ENCODE measurements at places on chromosomes 5 and 9.

DNA sequence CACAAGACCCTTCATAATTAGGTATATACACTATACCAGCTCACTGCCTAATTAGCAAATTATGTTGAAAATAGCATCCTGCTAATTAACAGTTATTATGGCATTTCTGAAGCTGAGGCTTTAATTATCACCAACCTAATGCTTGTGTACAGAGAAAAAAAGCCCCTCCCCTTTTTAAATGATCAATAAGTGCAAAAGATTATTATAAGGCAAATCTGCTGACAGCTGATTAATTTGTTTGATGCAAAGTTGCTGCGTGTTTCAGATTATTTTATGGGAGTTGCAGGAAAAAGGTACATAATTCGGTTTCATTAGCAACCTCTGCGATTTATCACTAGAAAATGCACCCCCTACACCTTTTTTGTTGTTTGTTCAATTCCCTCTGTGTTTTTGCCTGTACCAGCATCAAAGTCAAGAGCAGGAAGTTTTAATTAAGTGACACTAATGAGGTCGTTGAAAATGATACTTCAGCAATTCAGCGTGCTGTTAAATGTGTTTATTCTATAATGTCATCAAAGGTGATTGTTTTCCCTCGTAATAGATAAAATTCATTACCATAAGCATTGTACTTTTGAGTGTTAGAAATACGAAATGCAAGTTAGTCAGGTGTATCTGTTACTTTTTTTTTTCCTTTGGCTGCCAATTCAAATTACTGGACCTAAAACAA is 170.0 kb downstream of the EBF1 start:
- H3K36me3 ChIP-seq: no peaks in the 10 kb centered on the region
- no peak for DNase-seq
- H3K4me1 ChIP-seq: peaks cover 7% of the 10 kb centered on the region
- H3K4me3 ChIP-seq: no peak overlapping the region
- H3K27me3 ChIP-seq: peaks cover 53% of the 10 kb centered on the region
- H3K27ac ChIP-seq: no peak overlapping the region

GRCh38 chr9:28832168-28832770 is 1259.0 kb upstream of the C9orf72 start:
- DNase-seq: no peak
- no peak overlapping the region for H3K4me3 ChIP-seq
- no peaks in the 10 kb centered on the region for H3K4me1 ChIP-seq
- H3K27me3 ChIP-seq: no peaks in the 10 kb centered on the region

DNA sequence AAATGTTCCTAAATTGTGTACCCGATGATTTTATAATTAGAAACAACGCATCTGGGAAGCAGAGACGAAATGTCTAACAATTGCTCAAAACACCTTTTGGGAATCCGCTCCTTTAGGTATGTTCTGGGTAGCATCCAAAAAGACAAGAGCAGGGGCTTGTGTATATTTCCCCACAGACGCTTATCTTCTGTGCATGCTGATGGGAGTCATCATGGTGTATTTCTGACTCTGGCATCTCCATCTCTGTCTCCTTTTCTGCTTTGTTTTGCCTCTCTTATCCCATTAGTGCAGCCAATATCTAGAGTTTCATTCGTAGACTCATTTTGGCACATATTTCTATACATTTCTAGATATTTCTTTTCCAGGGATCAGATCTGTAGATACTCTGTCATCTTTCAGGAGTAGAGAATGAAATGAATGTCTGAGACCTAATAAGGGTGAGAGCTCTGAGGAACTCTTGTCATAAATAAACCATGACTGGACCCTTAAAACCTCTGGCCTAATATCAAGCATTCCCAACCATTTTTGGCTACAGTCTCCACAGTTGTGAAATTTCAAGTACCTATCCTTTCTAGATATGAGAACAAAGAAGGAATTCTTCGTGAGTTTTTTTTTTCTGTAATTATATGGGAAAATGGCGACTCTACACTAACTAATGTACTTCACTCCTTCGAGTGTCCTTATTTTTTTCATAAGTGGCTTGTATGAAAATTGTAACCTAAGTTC is 508.2 kb downstream of the ACTL7B start:
- H3K27ac ChIP-seq: no peak overlapping the region
- H3K27me3 ChIP-seq: no peaks in the 10 kb centered on the region
- no peak overlapping the region for H3K4me3 ChIP-seq
- H3K4me1 ChIP-seq: no peaks in the 10 kb centered on the region
- no peak for DNase-seq

GRCh38 chr5:143775258-143775657 is 36.7 kb upstream of the HMHB1 start:
- H3K27me3 ChIP-seq: no peaks in the 10 kb centered on the region
- no peak overlapping the region for H3K4me3 ChIP-seq
- no peaks in the 10 kb centered on the region for H3K4me1 ChIP-seq

GRCh38 chr5:104733063-104733669 is 1170.6 kb upstream of the NUDT12 start:
- H3K27me3 ChIP-seq: no peaks in the 10 kb centered on the region
- no peak overlapping the region for H3K27ac ChIP-seq
- no peak for DNase-seq
- no peaks in the 10 kb centered on the region for H3K36me3 ChIP-seq

- H3K4me3 ChIP-seq: no peak overlapping the region
- no peak overlapping the region for H3K27ac ChIP-seq
- H3K36me3 ChIP-seq: no peaks in the 10 kb centered on the region
- no peak for DNase-seq
- no peaks in the 10 kb centered on the region for H3K27me3 ChIP-seq
These were observed 153.7 kb downstream of the FGF1 start for GRCh38 chr5:142531977-142532780.

DNA sequence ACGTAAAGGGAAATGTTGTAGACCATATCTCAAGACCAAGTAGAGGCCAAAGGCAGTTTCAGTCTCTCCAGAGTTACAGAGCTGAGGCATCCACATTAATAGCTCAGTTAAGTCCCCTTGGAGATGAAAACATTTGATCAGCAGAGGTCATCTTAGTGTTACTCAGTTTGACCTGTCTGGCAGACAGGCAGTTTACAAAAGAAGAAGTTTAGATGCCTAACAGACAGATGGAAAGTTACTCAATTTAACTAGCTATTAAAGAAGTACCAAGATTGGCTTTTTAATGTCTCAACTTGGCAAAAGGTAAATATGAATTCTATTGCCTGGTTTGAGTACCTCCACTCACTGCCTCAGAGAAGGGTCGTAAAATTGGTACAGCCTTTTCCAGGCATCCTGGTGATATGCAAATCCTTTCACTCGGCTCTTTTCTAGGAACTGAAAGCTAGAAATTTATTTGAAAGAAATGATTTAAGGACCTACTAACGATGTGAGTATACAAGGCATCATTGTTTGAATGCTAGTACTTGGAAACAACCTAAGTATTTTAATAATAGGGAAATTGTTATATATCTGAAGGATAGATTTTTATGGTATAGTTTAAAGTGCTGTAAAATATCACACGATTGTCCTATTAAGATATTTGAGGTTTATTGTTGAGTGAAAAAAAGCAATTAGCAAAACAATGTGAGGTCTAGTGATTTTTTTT is 14.8 kb downstream of the ACO1 start:
- no peak overlapping the region for H3K27ac ChIP-seq
- peaks cover 17% of the 10 kb centered on the region for H3K4me1 ChIP-seq
- no peak for DNase-seq
- no peak overlapping the region for H3K4me3 ChIP-seq
- H3K36me3 ChIP-seq: peaks cover 7% of the 10 kb centered on the region

GRCh38 chr9:2837915-2838314 is 6.0 kb downstream of the PUM3 start:
- peaks cover 46% of the 10 kb centered on the region for H3K36me3 ChIP-seq
- peaks cover 24% of the 10 kb centered on the region for H3K4me1 ChIP-seq
- peak overlapping the region; percentile 63 for H3K4me3 ChIP-seq
- H3K27ac ChIP-seq: peak overlapping the region; percentile 84
- DNase-seq: no peak

DNA sequence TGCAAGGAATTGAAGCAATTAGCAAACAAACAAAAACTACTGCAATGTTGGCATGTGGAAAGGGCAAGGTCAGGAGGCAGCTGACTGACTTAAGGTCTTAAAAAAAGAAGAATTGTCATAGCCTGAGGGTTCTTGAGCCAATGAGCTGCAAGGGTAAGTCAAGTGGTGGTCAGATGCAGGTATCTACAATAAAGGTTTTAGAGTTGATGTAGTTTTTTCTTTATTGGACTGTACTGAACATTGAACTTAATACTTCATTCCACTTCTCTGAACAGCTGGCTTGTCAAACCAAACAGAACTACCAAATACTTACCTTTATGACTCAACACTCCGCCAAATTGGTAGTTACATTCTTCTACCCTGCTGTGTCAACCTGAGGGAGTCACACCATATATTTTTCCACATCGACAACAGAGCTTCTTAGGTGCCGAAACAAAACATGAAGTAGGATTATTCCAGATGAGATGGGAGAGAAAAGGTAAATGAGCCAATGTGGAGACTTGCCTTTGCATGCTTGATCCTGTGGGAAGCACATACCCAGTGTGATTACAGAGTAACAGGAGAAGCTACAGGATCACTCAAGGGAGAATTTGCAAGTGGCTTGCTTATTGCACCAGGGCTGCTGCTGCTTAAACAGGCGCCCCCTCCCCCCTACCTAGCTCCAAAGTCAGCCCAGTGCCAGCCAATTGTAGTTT is 35.3 kb downstream of the EQTN start:
- H3K36me3 ChIP-seq: no peaks in the 10 kb centered on the region
- no peaks in the 10 kb centered on the region for H3K27me3 ChIP-seq
- no peak overlapping the region for H3K4me3 ChIP-seq

- no peak overlapping the region for H3K27ac ChIP-seq
- DNase-seq: no peak
- H3K4me3 ChIP-seq: no peak overlapping the region
- H3K27me3 ChIP-seq: peaks cover 20% of the 10 kb centered on the region
- H3K36me3 ChIP-seq: no peaks in the 10 kb centered on the region
- no peaks in the 10 kb centered on the region for H3K4me1 ChIP-seq
These were observed 176.6 kb downstream of the CACNA1B start for GRCh38 chr9:138053996-138054752.

DNA sequence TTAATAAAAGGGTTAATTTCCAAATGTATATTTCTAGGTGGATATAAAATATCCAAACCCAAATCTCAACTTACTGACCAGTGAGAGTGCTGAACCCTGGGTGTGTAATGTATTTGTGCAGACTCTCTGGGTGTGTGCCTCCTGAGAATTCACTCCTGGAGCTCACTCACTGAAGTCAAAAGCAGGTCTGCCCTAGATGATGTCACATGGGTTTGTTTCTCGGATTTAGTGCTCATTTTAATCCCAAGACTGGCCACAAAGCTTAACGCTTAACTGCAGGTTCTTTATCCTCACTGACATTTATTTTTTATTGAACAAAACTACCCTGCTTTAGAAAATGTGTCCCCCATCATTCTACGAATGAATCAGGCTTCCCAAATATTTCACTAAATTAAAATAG is 179.4 kb downstream of the PPP2R2B start:
- DNase-seq: no peak
- H3K4me3 ChIP-seq: no peak overlapping the region
- H3K4me1 ChIP-seq: peaks cover 7% of the 10 kb centered on the region
- no peak overlapping the region for H3K27ac ChIP-seq
- H3K27me3 ChIP-seq: no peaks in the 10 kb centered on the region

DNA sequence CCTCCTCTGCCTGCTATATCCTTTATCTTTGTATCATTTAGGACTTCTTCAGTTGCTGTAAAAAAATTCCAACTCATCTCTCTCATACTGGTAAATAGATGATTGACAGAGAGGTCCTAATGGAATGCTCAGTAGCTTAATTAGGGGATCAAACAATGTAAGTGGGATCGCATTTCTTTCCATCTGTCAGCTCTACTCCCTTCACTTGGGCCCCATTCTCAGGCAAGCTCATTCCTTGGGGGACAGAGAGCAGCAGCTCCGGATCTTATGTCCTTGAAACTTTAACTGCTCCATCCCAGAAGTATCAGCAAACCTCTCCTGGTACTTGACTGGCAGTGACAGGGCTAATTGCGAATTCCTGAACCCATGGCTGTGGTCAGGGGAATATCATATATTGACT is 146.7 kb downstream of the YTHDC2 start:
- no peaks in the 10 kb centered on the region for H3K36me3 ChIP-seq
- DNase-seq: no peak
- H3K27ac ChIP-seq: no peak overlapping the region

DNA sequence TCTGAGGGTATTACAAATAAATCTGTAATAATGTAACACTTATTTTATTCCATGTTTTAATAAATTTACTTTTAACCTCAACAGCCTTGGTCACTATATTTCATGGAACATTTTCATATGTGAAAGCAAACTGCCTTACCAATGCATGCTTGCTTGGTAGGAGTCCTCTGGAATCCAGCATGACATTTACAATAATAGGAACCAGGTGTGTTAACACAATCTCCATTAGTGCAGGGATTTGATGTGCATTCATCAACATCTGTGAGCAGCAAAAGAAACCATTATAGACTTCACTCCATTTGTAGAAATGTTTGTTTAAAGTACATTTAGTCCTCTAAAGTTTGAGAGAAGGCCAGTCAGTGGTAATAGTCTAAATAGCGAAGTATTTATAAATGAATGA is 159.4 kb downstream of the FBN2 start:
- no peak overlapping the region for H3K27ac ChIP-seq
- no peak overlapping the region for H3K4me3 ChIP-seq
- H3K27me3 ChIP-seq: no peaks in the 10 kb centered on the region
- H3K36me3 ChIP-seq: peaks cover 46% of the 10 kb centered on the region

- no peak overlapping the region for H3K27ac ChIP-seq
- H3K36me3 ChIP-seq: no peaks in the 10 kb centered on the region
- H3K4me3 ChIP-seq: no peak overlapping the region
- H3K27me3 ChIP-seq: peaks cover 12% of the 10 kb centered on the region
These were observed 21.0 kb upstream of the ALDH1B1 start for GRCh38 chr9:38371495-38371894.

- no peaks in the 10 kb centered on the region for H3K27me3 ChIP-seq
- no peak for DNase-seq
- no peak overlapping the region for H3K4me3 ChIP-seq
These were observed 28.4 kb downstream of the SKP1 start for GRCh38 chr5:134148316-134148715.

- no peak overlapping the region for H3K4me3 ChIP-seq
- peaks cover 12% of the 10 kb centered on the region for H3K4me1 ChIP-seq
- DNase-seq: no peak
- peak overlapping the region; percentile 61 for H3K27ac ChIP-seq
These were observed 106.8 kb downstream of the LMNB1 start for GRCh38 chr5:126883564-126884245.

Measured in MCF 10A (cell line).